Right hindlimb (tissue), 1 donor: ENCODE measurements at places on chromosomes 2 and 18.

DNA sequence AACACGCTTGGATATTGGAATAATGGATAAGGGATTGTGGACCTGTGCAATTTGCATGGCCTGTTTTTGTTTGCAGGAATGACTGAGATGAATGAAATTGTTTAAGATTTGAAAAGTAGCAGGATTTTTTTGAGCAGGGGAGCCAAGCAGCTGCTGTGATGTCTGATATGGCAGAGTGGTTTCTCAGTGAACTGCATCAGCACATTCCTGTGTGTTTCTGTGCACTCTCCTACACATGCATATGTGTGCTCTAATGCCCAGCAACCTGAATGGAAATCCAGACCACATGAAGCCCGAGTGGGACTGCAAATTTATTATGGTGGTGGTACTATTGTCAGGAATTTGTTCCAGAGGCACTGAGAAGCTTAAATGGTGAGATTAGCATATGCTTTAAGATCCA is 161.7 kb downstream of the PARD3B start:
- DNase-seq: no peak

GRCh38 chr2:72515696-72516095 is 310.1 kb downstream of the EXOC6B start:
- no peak for DNase-seq

DNA sequence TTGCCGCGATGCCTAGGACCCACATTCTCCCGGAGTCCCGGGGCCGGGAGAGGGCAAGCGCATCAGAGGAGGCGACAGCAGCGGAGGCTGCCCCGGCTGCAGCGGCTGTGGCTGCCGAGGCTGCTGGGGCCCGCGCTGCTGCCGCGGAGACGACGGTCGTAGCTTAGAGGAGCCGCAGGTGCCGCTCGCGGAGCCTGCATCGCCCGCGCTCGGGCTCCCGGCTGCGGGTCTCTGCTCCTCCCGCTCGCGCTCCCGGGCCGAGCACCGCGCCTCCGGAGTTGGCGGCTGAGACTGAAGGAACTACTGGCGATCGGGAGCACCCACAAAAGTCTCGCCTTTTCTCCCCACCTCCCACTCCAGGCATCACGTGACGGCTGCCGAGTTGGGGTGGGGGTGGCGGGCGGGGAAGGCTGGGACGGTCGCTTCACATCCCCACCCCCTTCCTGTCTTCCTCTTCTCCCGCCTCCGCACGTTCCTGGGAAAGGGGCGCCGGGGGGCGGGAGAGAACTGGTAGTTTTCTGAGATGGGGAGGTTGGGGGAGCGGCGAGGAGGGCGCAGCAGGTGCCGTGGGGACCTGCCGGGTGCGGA is at the start of gene LYPD1:
TSS of gene LYPD1 (minus strand) at position 298 of the 588 bp plus-strand sequence. CDS start at position 25, 273 bp downstream.
- DNase-seq: peak; percentile 60

GRCh38 chr18:43314941-43315340 is 37.7 kb upstream of the SYT4 start:
- DNase-seq: no peak

DNA sequence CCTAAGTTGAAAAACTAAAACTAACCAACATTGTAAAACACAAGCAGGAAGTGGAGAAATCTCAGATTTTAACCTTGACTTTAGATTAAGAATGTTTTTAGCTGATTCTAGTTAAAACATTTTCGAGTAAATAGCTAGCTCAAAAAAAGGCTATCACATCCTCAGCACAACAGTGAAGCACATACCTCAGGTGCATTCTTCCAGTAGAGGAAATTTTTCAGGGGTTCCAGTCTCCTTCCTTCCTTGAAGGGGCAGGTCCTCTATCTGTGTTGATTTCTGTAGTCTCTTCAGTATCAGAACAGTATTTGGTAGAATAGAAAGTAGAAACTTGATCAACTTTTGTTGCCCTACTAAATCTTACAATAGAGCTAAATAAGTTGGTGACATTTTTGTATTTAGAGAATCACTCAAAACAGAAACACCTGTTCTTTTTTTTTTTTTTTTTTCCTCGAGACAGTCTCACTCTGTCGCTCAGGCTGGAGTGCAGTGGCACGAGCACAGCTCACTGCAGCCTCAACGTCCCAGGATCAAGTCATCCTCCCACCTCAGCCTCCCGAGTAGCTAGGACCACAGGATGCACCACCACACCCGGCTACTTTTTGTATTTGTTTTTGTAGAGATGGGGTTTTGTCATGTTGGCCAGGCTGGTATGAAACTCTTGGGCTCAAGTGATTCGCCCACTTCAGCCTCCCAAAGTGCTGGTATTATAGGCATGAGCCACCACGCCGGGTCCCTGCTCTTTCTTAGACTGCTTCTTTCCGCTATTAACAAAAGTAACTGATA is 6.9 kb upstream of the GPR155 start:
- no peak for DNase-seq

GRCh38 chr18:48544116-48544515 is 5.3 kb downstream of the CTIF start:
- DNase-seq: peak; percentile 1

GRCh38 chr2:38671946-38672345 is 6.0 kb downstream of the GALM start:
- DNase-seq: no peak

DNA sequence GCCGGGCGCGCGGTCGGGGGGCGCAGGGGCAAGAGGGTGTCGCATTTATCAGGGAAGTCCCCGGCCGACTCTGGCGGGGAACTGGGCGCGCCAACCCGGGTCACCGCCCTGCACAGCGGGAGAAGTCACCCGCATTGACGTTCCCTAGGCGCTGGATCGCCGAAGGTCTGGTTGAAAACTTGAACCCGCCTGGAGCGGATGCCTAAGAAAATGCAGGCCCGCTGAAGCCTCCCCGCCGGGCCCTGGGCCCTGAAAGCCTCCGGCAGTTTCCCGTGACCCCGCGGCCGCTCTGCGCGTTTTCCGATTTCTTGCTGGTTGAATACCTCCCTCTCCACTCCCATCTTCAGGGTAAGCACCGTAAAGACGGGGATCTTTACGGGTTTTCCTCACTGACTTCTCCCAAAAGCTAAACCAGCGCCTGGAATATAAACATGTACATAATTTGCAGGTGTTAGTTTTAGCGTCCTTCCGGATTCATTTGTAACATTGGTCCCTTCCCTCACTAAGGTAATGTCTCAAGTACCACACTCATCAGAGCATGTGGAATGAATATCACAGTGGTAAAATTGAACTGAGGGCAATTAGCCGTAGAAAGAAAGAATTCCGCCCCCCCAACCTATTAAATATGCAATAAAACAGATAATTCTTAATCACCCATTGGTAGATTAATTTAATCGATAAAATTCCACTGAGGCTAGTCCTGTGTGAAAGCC is 675 bp upstream of the SPIRE1 start:
- DNase-seq: peak; percentile 42

DNA sequence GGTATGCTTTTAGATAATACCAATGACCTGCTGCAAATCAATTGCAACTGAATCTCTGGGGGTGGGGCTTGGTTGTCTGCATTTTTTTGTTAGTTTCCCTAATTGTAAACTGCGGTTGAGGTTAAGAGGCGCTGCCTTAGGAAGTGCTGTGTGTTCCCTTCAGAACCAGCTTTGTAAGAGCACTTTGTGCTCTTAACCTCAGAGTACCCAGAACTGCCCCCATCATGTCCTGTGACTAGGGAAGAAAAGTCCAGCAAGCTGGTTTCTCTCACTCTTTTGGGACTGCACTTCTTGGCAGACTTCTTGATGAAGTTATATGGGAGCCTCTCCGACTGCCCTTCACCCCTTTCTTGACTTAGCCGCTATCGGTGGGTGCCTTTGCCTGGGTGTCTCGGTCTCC is 245.5 kb upstream of the CXCR4 start:
- DNase-seq: no peak

DNA sequence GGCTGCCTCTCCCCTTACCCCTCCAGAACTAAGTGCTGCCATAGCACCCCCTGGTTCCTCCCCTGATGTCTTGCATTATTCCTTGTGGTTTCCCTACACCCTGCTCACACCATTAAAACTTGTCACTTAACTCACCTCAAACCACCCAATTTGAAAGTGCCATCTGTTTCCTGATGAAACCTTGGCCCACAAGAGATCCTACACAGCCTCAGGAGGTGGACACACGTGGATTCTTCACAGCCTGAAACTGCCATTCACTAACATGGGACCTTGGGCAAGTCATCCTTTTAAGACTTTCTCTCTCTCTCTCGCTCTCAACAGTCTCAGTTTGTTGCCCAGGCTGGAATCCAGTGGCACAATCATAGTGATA is 27.5 kb upstream of the FAM124B start:
- DNase-seq: no peak

GRCh38 chr2:42567806-42568400 is 529 bp upstream of the MTA3 start:
- DNase-seq: peak; percentile 49

DNA sequence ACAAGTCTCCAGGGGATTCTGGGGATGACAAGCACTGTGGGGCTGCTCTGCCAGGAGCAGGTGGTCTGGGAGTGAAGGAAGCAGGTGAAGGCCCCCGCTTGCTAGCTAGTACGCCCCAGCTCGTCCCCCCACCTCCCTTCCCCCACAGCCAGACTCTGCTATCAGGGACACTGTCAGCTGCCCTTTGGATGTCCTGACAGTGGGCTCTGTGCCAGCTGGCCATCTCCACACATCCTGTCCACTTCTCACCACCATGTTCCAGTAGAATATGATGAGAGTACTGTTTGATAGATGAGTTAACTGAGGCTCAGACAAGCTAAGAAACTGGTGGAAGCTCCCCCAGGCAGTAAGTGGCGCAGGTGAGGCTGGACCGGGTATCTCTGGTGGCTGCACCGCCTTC is 276.2 kb downstream of the CELF4 start:
- no peak for DNase-seq

- DNase-seq: no peak
Measured at GRCh38 chr18:56988022-56988421, 158.9 kb upstream of the BOD1L2 start.

DNA sequence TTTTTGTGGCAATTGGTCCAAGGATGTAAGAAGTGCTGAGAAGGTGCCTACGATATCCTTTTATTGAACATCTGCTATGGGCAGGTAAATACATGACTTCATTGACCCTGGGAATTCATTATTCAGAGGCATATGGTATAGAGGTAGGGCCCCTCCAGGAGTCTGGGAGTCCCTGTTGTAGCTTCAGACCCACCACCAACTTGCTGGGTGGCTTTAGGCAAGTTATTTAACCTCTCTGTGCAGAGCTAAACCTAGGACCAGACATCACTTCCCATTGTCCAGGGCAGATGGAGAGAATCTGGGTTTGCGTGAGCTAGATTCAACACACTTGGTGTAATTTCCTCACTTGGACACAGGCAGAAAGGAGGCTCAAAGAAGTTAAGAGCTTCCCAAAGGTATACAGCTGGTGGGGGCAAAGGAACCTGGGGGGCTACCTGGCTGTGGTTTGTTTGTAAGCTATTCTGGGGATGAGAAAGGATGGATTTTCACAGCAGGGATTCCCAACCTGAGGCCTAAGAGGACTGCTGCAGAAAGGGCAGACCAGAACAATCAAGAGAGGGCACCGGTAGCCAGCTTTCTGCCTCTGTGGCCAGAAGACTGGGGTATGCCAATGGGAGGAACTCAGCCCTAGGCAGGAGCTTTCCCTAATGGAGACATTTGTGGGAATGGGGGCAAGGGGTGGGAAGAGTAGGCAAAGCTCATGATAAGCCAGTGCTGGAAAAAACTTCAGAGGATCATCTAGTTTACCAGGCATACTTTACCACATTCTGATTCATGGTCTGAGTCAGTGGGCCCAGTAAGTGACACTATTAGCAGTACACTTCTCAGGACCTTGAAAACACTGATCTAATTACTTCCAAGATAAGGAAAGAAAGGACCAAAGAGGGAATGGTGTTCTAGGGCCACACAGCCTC is 102.7 kb upstream of the SMAD2 start:
- DNase-seq: peak; percentile 11

GRCh38 chr18:33851546-33852078 is 273.6 kb downstream of the ASXL3 start:
- no peak for DNase-seq

DNA sequence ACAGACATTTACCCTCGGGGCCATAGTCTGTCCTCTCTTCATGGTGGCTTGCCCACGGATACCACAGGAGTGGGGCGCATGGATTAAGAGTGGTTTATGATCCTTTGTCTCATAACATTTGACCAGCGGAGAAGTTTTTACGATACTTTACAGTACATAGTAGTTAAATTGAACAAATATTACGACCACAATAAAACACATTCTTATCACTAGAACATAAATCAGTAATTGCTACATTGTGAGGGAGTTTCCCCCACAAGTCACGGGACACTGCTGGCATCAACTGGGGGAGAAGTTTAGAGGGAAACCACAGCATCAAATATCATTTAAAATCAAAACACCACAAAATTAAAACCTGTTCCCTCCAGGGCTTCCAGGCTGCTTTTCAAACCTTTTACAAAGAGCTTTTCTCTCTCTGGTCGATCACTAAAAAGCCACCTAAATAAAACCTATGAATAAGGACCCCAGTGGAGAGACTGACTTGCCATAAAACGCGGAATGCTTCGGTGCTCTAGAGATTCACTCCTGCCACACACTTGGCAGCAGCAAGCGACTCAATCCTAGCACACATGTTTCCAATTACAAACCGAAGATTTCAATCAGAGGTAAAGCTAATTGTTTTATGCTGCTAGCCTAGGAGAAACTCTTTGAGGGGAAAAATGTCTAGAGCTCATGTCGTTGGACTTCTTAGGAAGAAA is 173.7 kb upstream of the HNRNPA3 start:
- no peak for DNase-seq

DNA sequence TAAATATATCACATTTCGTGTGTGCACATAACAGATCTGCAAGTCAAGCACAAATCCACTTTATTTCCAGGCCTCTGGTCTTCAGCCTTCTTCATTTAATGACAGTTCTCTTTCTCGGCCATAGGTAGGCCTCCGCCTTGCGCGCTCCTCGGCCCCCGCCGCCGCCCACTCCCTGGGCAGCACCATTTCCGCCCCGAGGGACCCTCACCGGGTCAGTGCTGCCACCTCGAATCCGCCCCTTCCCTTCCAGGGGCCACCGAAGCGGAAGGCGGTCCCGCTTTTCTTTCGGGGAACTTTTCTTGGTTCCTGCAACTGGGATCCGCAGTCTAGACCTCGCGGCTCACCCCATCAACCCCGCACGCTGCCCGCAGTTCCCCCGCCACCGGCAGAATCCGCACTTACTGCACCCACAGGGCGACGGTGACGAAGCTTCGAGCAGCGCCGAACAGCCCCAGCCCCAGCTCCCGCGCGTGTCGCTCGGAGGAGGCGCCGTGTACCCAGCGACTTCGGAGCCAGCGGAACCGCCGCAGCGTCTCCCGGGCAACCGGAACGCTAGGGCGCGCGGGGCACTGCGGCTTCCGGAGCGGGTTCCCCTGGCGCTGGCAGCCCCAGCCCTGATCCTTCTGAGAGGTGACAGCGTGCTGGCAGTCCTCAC is at the start of gene CDKL4:
TSS of gene CDKL4 (minus strand) at position 502 of the 655 bp plus-strand sequence.
- no peak for DNase-seq

- DNase-seq: no peak
Measured at GRCh38 chr2:1512321-1513289, 99.3 kb downstream of the TPO start.

GRCh38 chr2:143262389-143262788 is 133.2 kb downstream of the ARHGAP15 start:
- no peak for DNase-seq

- no peak for DNase-seq
Measured at GRCh38 chr18:51807336-51807735, 532.7 kb upstream of the DCC start.
